ENCODE measurements at places on chromosomes 5 and 9.

DNA sequence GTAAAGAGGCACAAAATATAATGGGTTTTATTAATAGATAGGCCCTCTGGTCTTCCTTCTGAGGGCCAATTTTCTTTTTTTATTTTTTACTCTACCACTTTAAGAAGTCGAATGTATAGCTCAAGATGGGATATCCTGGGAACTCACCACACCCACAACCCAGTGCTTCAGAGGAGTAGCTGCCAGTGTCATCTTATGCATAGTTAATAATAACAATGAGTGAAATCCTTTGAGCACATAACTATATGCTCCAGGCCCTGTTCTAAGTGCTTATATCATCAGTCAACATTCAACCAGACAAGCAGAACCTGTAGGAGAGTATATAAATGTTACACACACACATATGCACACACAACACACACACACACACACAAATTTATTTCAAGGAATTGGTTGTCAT, 150.3 kb upstream of the ACTBL2 start:
- no peak for DNase-seq

- no peak for DNase-seq
Measured at GRCh38 chr5:16842896-16843295, 93.2 kb downstream of the MYO10 start.

DNA sequence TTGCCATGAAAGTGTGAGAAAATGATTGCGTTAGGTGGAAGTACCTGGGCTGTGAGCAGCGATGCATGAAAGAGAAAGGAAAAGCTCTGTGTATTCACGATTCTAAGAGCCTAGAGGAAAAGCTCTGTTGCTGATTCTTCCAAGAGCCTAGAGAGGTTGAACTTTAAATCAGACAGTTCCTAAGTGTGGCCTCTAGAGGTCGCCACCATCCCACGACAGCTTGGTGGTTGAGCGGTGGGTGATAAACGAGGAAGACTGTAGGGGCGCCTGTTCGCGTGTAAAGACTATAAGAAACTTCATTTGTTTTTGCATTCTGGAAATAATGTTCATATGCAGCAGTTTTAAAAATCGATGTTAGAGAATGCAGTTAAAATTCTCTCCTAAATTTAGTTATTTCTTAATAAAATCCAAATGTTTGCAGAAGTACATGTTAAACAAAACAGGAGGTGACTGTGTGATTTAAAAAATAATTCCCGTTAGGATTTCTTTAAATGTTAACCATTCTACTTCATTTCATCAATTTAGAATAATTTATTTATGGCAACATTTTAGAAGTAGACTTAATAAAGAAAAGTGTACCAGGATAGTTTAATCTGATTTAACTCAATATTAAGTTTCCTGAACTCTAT, 107.7 kb downstream of the TENT4A start:
- no peak for DNase-seq

DNA sequence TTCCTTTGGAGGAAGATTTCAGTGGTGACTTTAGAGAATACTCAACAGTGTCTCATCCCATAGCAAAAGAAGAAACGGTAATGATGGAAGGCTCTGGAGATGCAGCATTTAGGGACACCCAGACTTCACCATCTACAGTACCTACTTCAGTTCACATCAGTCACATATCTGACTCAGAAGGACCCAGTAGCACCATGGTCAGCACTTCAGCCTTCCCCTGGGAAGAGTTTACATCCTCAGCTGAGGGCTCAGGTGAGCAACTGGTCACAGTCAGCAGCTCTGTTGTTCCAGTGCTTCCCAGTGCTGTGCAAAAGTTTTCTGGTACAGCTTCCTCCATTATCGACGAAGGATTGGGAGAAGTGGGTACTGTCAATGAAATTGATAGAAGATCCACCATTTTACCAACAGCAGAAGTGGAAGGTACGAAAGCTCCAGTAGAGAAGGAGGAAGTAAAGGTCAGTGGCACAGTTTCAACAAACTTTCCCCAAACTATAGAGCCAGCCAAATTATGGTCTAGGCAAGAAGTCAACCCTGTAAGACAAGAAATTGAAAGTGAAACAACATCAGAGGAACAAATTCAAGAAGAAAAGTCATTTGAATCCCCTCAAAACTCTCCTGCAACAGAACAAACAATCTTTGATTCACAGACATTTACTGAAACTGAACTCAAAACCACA, 67.4 kb downstream of the VCAN start:
- DNase-seq: no peak

- DNase-seq: no peak
Measured at GRCh38 chr5:142758062-142758795, 11.9 kb upstream of the ARHGAP26 start.

DNA sequence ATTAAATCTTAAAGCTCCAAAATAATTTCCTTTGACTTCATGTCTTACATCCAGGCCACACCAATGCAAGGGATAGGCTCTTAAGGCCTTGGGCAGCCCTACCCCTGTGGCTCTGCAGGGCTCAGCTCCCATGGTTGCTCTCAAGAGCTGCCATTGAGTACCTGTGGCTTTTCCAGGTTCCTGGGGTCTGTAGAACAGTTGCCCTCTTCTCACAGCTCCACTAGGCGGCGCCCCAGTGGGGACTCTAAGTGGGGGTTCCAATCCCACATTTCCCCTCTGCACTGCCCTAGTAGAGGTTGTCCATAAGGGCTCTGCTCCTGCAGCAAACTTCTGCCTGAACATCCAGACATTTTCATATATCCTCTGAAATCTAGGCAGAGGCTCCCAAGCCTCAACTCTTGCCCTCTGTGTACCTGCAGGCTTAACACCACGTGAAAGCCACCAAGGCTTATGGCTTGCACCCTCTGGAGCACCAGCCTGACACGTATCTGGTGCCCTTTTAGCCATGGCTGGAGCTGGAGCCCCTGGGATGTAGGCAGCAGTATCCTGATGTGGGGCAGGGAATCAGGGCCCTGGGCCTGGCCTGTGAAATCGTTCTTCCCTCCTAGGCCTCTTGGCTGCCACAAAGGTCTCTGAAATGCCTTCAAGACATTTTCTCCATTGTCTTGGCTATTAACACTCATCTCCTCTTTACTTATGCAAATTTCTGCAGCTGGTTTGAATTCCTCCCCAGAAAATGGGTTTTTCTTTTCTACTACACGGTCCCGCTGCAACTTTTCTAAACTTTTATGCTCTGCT, 185.1 kb downstream of the SMARCA2 start:
- no peak for DNase-seq

DNA sequence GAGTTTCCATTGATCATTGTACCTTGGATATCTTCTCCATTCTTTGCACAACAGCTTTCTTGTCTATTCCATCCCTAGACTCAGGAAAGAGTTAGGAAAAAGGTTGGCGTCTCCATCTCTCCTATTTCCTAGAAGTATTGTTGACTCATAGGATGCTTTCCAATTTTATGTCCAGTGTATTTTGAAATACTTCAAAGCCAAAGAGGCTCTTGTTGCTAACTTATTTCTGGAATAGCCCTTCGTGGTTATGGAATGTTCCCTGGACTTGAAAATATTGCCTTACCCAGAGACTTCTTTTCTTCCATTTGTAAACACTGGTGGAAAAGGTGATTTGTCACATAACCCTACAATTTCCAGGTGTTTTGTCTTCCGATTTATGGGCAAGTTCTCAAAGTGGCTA, 402.3 kb upstream of the ZNF608 start:
- no peak for DNase-seq

- no peak for DNase-seq
Measured at GRCh38 chr5:54774281-54775170, 210.9 kb downstream of the ESM1 start.

DNA sequence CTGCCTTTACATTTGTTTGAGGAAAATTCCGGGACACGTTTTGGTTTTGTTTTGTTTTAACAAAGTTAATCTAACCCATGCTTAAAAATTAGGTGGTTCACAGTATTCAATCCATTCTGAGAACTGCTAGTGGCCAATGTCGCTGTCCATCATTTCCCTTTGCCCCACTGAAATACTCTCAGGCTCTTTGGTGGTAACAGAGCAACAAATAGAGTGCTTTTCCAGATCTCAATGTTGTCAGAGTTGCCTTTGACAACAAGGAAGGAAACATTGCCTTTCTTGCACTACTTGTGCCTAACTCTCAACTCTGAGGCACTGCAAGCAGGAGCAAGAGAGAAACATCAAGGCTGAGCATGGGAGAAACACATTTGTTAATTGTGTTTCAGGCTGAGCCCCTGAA, 154.0 kb downstream of the MCTP1 start:
- DNase-seq: no peak

GRCh38 chr5:126097876-126098275, 325.3 kb upstream of the GRAMD2B start:
- DNase-seq: no peak

DNA sequence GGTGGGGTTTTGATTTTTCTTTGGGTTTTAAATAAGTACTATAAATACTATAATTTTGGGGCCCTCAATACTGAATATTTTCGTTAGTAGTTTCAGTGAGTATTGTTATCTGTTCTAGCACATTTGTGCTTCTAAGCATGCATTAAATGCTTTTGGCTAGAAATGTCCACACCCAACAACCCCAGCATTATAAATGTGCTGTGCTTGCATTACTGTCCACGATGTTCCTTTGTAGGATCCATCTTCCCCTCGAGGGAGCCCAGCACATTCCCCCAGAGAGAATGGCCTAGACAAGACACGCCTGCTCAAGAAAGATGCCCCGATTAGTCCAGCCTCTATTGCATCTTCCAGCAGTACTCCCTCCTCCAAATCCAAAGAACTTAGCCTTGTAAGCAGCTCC, 134.7 kb downstream of the TLE4 start:
- no peak for DNase-seq

DNA sequence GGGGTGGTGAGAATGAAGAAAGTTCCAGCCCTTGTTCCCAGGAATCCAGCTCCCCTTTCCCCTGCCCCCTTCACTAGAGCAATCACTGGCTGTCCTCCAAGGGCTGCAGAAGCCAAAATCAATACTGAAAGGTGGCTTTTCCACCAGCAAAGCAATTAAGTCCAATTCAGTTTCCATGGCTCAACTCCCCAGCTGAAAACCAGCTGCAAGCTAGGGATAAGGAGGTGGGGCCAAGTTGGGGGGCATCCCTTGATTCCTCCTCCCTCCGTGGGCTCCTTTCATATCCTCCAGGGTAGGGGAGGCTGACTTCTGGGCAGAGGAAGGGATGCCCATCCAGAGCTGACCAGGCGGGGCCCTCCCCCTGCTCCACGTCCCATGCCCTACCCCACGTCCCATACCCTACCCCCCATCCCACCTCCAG, 22.7 kb downstream of the CAMK2A start:
- no peak for DNase-seq

- DNase-seq: no peak
Measured at GRCh38 chr5:32144378-32145207, 29.5 kb downstream of the GOLPH3 start.

DNA sequence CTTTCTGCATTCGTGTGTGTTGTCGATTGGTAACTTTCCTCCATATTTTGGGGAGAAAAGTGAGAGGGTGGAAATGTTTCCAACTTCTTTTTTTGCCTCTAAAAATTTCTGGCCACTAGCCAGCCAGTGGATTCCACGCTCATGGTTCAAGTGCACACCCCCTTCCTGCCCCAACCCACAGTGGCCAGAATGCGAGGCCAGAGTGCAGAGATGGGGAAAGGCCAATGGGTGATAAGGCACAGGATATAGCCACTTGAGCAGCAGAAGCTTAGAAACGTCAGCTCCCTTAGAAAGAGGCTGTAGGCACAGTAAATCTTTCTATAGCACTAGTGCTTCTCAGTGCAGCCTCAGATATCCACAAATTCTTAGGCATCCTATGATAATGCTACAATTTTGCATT, 75.8 kb upstream of the ADRB2 start:
- no peak for DNase-seq

DNA sequence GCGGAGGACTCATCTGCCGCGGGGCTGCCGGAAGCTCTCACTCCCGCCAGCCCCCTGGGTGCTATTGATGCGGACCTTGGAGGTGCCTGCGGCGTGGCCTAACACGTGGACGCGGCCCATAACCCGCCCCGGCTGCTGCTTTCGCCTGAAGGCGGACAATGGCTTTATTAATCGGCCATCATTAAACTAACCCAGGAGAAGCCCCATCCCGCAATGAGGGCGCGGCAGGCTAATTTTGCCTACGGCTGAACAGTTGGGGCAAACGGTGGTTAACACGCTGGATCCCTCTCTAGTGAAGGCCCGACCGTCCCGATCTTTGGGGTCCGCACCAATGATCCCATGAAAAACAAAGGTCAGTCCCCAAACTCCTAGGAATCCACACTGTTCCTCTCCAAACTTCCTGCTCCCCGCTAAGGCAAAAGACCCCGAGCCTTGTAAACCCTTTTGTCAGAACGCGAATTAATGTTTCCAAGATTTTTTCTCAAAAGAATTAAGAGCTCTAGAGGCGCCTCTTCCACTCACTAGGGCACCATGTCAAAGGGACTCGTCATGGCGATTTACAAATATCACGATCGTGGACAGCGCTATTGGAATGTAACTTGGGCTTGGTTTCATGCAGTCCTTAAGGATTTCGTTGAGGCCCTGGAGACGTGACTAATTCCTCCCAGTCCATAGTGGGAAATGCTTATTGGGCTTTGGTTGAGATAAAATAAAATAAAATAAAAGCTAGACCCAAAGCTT, 193.1 kb downstream of the MEF2C start:
- DNase-seq: no peak

DNA sequence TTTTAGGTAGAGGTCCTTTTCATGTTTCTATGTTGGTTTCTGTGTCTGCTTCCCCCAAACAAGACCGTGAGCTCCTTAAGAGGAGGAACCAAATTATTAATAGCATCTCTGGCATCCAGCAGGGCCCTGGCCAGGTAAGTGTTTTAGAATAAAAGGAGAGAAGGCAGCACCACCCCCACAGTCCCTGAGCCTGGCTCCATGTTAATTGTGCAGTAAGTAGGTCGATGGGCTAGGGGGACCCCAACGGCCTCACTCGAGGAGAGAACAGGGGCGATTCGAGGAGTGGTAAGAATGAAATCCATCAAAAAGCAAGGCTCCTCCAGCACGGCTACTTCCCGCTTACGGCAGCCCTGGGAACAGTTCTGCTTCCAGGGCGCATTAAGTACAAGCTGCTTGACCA, 67.0 kb downstream of the GABBR2 start:
- DNase-seq: no peak

GRCh38 chr9:22118810-22119521, 109.9 kb upstream of the CDKN2B start:
- DNase-seq: no peak
